Mesenteric fat pad (tissue), 1 donor: ENCODE measurements at places on chromosomes 5 and 9. TPM values are rescaled to one million over a fixed set of nuclear protein-coding genes. Genes with fewer than 3 reads are reported as not detected.

DNA sequence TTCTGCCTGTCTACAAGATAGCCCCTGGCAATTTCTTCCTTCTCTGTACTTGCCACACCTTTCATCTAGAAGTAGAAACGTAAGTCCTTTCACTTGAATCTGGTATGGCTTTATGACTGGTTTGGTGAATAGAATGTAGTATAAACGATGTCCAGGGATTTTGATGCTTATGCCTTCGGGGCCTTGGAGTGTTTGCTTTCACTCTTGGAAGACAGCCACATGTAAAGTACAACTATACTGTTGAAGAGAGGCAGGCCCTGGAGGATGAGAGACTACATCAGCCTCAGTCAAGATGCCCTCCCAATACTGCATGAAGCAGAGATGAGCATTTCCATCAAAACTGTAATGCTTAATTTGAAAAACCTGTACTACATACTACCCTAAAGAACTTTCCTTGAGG is 553.8 kb upstream of the C9orf72 start:
- no peak for DNase-seq

DNA sequence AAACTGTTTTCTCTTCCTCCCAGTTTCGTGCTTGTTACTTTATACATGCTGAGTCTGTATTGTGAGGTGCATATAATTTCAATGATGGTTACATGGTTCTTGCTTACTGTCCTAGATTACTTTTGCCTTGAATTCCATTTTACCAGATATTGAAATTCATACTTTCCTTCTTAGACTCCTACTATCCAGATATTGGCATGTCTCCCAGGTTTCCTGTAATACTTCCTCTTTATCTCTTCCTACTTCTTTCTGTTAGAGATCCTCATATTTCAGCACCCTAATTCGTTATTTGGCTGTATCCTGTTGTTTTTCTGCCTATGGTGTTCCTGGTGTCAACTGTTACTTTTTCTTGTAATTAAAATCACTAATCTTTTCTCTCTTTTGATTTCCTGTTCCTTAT is 522.1 kb downstream of the CCDC171 start:
- DNase-seq, result no peak

GRCh38 chr9:91163773-91164471 is 197.8 kb downstream of the AUH start:
- no peak for DNase-seq

DNA sequence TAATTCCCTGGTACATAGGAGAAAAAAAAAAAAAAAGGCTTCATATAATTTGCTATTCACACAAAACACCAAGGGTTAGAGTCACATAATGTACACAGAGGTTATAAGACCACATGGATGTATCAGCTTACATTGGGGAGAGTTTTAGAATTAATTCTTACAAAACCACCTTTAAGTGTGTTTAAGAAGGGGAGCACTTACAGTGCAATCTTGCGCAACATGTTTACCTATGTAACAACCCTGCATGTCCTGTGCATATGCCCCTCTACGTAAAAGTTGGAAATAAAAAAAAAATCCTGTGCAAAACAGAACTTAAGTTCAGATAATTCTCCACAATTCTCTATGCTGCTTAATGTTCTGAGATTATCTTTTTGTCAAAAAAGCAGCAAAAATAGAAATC is 190.0 kb downstream of the DENND1A start:
- no peak for DNase-seq

GRCh38 chr5:979100-979817 is 29.3 kb upstream of the NKD2 start:
- peak; percentile 80 for DNase-seq

DNA sequence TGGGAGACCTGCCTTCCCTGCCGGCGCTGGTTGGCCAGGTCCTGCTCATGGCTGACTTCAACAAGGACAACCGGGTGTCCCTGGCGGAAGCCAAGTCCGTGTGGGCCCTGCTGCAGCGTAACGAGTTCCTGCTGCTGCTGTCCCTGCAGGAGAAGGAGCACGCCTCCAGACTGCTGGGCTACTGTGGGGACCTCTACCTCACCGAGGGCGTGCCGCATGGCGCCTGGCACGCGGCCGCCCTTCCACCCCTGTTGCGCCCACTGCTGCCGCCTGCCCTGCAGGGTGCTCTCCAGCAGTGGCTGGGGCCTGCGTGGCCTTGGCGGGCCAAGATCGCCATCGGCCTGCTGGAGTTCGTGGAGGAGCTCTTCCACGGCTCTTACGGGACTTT is 10.6 kb downstream of the DIPK1B start:
- no peak for DNase-seq

- no peak for DNase-seq
These were observed 39.2 kb downstream of the TTC1 start for GRCh38 chr5:160048131-160048530.

- no peak for DNase-seq
These were observed 185.0 kb downstream of the NR2F1-AS1 start for GRCh38 chr5:93395971-93396379.

GRCh38 chr9:131748411-131748955 is 8.6 kb upstream of the RAPGEF1 start:
- DNase-seq, result no peak

- no peak for DNase-seq
These were observed 19.4 kb downstream of the DTWD2 start for GRCh38 chr5:118968925-118969375.

GRCh38 chr5:43017428-43017815 is 22.7 kb downstream of the ANXA2R start:
- no peak for DNase-seq

- DNase-seq, result no peak
These were observed 147.4 kb upstream of the LRRTM2 start for GRCh38 chr5:139022528-139022927.

DNA sequence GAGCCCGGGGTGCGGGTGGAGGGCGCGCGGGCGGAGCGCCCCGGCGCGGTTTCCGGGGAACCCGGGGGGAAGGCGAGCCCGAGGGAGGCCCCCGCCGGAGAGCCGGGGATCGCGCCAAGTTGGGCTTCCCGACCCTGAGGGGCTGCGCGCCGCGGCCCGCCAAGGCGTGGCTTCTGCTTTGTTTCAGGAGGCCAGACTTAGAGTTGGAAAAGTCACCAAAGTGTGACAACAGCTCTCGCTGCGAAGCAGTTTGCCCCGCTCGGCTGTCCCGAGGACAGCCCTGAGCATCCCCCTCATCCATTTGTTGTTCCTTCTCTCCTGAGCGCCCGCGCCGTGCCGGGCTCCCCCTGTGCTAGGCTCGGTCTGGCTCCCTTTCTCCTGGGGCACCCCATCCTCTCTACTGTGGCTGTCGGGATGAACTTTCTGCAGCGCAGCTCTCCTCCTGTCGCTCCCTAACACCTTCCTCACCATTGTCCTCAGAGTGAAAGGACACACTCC is 410 bp downstream of the GLIPR2 start:
- DNase-seq, result peak; percentile 83

Gene TMC1
- 0.48 TPM for total RNA-seq

Gene CLTA
- total RNA-seq, result 190 TPM

Gene STING1
- total RNA-seq, result 52.5 TPM

Gene FOXD4L6
- total RNA-seq, result not detected

Gene DAB2IP
- total RNA-seq, result 86.1 TPM

Gene SPINK13
- not detected for total RNA-seq

Gene C5orf24
- 40.9 TPM for total RNA-seq

Gene PCDHGB4
- total RNA-seq, result 3.2 TPM

Gene OBP2B
- total RNA-seq, result not detected
